Activated T-helper 17 cell treated with anti-CD3 and anti-CD28 coated beads, Interleukin-2, amount 50 U/mL, for 72 hours (primary cell): ENCODE measurements at places on chromosomes 13 and 19. TPM values are rescaled to one million over a fixed set of nuclear protein-coding genes. Genes with fewer than 3 reads are reported as not detected.
A peak's percentile ranks its signal among the peaks of the same experiment; 100 is the strongest.

GRCh38 chr13:99686157-99686572 is 184.9 kb downstream of the TM9SF2 start:
- ATAC-seq = no peak

DNA sequence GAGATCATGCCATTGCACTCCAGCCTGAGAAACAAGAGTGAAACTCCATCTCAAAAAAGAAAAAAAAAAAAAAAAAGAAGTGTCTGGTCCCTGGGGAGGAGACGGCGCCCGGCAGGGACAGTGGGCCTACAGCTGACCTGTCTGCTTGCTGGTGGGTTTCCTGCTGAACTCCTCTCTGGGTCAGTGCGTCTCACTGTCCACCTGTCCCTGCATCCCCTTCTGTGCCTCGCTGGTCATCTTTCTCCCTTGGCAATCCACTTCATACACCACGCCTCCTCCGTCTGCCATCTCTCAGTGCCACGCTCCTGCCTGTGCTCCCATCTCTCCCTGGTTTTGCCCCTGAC is 63.4 kb downstream of the ACSBG2 start:
- ATAC-seq = peak; percentile 1

GRCh38 chr13:74103970-74104555 is 30.1 kb downstream of the KLF12 start:
- ATAC-seq = peak; percentile 16

DNA sequence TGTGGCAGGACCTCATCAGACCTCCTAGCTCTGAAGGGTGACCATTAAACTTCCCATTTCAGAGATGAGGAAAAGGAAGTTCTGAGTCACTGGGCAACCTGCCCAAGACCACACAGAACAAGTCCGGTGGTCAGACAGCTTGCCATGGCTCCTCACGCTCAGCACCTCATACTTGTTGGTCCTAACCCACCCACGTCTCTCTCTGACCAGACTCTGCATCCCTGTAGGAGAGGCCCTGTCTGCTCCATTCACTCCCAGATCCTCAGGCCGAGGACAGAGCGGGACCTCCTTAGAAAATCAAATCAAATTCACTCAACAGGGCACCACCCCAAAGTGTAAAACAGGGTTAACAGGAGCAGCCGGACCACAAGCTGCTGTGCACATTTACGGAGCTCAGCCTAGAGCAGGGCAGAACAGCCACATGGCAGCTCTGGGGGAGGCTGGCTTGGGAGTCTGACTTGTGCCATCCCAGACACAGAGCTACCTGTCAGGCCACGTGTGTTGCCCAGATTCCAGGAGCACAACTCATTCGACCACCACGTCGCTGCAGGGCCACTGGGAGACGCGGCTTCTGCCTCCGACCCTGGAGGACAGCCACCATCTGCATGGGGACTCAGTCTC is 1.7 kb downstream of the MIER2 start:
- no peak for ATAC-seq

GRCh38 chr19:11252665-11253355 is 9.5 kb downstream of the DOCK6 start:
- no peak for ATAC-seq

- ATAC-seq = peak; percentile 95
Measured at GRCh38 chr19:48660852-48661710, 11.7 kb downstream of the NTN5 start.

- no peak for ATAC-seq
Measured at GRCh38 chr13:48175185-48175584, 57.8 kb upstream of the ITM2B start.

GRCh38 chr13:44601586-44601985 is 25.5 kb upstream of the TSC22D1 start:
- no peak for ATAC-seq

DNA sequence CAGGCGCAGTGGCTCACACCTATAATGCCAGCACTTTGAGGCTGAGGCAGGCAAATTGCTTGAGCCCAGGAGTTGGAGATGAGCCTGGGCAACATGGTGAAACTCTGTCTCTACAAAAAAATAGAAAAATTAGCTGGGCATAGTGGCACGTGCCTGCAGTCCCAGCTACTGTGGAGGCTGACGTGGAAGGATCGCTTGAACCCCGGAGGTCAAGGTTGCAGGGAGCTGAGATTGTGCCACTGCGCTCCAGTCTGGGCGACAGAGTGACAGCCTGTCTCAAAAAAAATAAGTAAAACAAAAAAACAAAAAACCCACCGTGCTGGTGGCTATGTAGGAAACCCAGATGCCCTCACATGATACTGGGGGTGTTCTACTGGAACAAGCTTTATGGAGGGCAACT is 16.4 kb downstream of the PHLDB3 start:
- no peak for ATAC-seq

GRCh38 chr13:74243637-74244526 is 109.7 kb upstream of the KLF12 start:
- peak; percentile 86 for ATAC-seq

GRCh38 chr13:106089261-106089980 is 446.0 kb downstream of the EFNB2 start:
- ATAC-seq = no peak

The FAM83E gene
- 8.6 TPM for total RNA-seq

The SOX1 gene
- not detected for total RNA-seq

The BEST2 gene
- not detected for total RNA-seq

The GPR4 gene
- 0.13 TPM for total RNA-seq

The COX6B2 gene
- total RNA-seq = 0.15 TPM

The COX7A1 gene
- total RNA-seq = not detected

The CEACAM8 gene
- total RNA-seq = not detected

The ZNF285 gene
- total RNA-seq = 1.9 TPM

The MFSD12 gene
- 38.3 TPM for total RNA-seq
